ENCODE measurements at places on chromosomes 7 and 10.

GRCh38 chr10:118629211-118629610 is 33.8 kb upstream of the PRLHR start:
- DNase-seq, result no peak

- no peak for DNase-seq
These were observed 57.5 kb downstream of the HDAC9 start for GRCh38 chr7:18552943-18553604.

- no peak for DNase-seq
These were observed 94.4 kb upstream of the SEMA3C start for GRCh38 chr7:81013083-81013817.

GRCh38 chr7:70647801-70648498 is 484.0 kb upstream of the GALNT17 start:
- peak; percentile 77 for DNase-seq

- DNase-seq, result no peak
These were observed 76.9 kb downstream of the LRMDA start for GRCh38 chr10:75508239-75508813.

DNA sequence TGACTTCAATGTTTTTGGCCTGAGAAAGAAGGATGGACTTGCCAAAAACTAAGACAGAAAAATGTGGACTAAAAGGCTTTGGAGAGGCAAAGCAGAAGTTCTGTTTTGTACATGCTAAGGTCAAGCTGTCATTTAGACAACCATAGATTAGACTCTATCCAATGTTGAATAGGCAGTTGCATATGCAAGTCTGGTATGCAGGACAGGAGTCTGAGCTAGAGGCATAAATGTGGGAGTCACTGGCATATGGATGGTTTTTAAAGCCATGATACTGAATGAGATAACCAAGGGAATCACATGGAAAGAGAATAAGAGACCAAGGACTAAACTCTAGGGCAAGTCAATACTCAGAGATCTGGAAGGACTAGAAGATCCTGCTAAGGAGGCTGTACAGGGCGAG is 164.1 kb downstream of the LSM5 start:
- no peak for DNase-seq

GRCh38 chr7:128014811-128015210 is 16.4 kb downstream of the LRRC4 start:
- no peak for DNase-seq

GRCh38 chr10:1957057-1957456 is 219.7 kb upstream of the ADARB2 start:
- DNase-seq, result no peak

- no peak for DNase-seq
These were observed 13.5 kb downstream of the ATP5MK start for GRCh38 chr10:103382769-103383168.

- DNase-seq, result no peak
These were observed 302.9 kb downstream of the WDR37 start for GRCh38 chr10:1358860-1359625.

DNA sequence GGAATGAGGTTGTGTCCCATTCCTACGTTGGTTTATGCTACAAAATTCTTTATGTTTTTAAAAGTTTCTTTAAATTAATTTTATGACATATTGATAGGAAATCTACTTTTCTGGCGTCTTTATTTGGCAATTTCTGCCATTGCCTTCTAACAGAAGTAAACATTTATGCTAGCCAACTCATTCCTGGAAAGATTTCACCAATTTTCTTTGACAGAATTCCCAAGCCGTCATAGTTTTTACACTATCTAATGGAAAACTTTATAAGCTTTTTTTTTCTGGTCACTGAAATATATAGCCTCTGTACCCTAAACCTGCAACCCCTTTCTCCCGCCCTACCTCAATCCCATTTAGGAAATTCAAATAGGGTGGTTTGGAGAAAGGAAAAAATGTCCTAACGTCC is 6.1 kb upstream of the TCAF1 start:
- DNase-seq, result no peak

- DNase-seq, result no peak
These were observed 549.0 kb upstream of the LRRN3 start for GRCh38 chr7:110541962-110542361.

- no peak for DNase-seq
These were observed 9.9 kb downstream of the TWIST1 start for GRCh38 chr7:19107356-19108146.

DNA sequence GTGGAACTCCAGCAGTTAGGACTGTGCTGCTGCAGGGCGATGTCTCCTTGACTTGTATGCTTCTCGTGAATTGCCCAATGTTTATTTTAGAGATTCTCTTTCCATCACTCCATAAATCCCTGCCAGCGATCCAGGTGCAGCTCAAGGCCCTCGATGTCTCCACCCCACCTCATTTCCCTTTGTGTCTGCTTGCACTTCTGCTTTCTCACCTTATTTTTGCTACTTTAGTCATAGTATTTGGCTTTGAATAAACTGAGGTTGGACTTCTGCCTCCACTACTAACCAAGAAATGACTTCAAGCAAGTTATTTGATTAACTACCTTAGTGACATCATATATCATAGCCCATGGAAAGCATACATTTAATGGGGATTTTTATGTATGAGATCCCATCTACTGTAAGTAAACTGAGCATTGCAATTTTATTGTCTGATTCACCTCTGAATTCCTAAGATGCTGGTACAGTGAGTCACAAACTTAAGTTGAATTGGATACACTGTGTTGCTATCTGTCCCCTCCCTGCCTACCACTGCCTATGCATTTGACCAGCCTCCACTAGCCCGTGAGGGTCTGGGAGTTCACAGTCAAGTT is 255.8 kb downstream of the ABCA13 start:
- no peak for DNase-seq

- DNase-seq, result no peak
These were observed 119.6 kb upstream of the AFAP1L2 start for GRCh38 chr10:114523876-114524275.

DNA sequence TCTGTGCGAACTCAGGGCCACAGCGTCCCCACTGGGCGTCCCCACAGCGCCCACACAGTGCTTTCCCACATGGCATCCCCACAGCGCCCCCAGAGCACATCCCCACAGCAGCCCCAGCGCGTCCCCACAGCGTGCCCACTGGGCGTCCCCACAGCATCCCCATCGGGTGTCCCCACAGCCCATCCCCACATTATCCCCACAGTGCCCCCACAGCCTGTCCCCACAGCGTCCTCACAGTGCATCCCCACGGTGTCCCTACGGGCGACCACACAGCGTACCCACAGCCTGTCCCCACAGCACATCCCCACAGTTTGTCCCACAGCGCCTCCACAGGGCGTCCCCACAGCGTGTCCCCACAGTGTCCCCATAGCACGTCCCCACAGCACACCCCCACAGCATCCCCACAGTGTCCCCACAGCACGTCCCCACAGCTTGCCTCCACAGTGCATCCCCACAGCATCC is 131.6 kb downstream of the ACTR3B start:
- no peak for DNase-seq

GRCh38 chr7:17690030-17690429 is 250.3 kb downstream of the SNX13 start:
- no peak for DNase-seq
